Jurkat, Clone E6-1 (cell line): ENCODE measurements at places on chromosomes 2 and 18.

DNA sequence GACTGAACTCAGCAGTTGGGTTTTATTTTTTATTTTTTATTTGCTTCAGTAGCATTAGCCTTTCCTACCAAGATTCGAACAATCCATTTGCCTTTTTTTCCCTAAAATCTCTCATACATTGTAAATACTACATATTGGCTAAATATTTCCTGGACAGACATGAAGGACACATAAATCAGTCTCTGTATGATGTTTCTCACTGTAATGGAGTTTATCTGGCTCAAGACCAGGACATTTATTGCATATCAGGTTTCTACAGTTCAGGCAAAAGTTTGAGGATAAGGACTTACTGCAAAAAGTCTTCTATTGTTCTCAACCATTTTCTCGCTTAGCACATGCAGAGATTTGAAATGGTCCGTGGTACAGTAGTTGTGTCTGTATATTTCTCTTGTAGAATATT lies 3.3 kb downstream of the CLUL1 start:
- DNase-seq: no peak

DNA sequence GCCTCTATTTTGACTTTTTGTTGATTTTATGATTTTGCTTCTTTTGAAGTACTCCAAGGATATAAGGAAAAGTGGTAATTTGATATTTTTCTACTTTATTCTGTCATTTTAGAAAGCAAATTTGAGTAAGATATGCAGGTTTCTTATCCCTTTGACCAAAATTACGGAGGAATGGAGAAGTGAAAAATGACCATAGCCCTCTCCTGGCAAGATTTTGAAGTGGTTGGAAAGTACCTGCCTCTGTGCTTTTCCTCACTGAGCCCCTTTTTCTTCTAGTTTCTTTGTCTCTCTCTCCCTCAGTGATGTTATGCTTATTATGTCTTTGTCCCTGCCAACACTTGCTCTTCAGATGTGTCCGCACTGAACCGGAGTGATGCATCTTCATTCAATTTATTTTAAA lies 898.1 kb downstream of the EPHA4 start:
- no peak for DNase-seq

DNA sequence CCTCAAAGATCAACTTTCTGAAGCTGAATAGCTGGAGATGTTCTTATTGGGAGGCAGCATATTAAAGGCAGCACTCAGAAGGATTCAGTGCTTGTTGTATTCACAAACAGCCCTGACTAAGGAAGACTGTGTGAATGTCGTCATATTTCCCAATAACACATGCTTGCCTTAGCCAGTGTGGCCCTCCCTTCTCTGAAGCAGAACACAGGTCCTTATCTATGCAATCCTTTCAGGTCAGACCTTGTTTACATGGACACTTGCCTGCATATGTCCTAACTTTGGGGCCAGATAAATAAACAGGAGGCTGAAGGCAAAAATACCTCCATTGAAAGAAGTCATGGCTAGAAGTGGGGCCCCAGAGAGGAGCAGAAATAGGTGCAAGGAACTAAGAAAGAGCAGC lies 97.2 kb downstream of the SLC4A3 start:
- no peak for DNase-seq

DNA sequence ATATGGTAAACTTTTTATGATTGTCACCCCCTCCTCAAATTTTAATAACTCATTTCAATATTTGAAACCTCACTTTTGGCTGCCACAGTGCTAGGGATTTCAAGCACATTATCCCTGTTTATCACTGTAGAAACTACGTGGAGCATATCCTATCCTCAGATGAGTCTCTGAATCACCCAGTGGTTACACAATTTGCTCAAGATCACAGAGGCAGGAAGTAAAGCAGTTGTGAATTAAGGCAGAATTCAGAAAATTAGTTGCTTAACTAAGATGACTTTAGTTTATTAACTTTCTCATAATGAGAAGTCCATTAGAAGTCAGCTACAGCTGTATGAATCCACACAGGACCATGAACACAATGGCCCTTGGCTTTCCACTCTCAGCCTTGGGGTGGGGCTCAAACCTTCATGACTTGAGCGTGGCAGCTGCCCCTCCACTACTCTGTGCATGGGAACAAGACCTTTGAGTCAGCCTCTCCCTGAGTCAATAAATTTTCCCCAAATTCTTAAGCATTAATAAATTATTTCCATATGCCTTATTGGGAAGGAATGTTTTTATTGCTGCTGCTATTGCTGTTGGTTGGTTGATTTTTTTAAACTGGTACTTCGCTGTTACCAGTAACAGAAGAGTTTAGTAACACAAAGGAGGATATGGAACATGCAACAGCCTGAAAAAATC lies 369.0 kb downstream of the CBLN2 start:
- no peak for DNase-seq
